CD4-positive, CD25-positive, alpha-beta regulatory T cell (primary cell): ENCODE measurements at places on chromosomes 5 and 9.
A peak's percentile ranks its signal among the peaks of the same experiment; 100 is the strongest.

GRCh38 chr5:143449772-143450171, 46.3 kb upstream of the NR3C1 start:
- DNase-seq, result no peak

- DNase-seq, result no peak
Measured at GRCh38 chr5:36839489-36840476, 36.8 kb upstream of the NIPBL start.

DNA sequence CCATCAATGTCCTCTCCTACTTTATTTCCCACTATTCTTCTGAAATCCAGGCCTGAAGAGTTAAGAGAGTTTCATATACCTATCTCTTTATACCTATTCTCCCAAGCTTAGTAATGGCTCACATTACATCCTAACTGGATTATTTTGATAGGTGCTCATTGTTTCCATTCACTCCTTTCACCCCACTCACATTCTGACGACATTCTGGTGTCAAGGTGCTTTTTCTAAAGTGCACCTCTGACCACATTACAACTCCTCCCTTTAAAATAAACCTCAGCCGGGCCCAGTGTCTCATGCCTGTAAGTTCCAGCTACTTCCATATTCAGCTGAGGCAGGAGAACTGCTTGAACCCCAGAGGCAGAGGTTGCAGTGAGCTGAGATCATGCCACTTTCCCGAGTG, 417.1 kb downstream of the BNC2 start:
- DNase-seq, result no peak

DNA sequence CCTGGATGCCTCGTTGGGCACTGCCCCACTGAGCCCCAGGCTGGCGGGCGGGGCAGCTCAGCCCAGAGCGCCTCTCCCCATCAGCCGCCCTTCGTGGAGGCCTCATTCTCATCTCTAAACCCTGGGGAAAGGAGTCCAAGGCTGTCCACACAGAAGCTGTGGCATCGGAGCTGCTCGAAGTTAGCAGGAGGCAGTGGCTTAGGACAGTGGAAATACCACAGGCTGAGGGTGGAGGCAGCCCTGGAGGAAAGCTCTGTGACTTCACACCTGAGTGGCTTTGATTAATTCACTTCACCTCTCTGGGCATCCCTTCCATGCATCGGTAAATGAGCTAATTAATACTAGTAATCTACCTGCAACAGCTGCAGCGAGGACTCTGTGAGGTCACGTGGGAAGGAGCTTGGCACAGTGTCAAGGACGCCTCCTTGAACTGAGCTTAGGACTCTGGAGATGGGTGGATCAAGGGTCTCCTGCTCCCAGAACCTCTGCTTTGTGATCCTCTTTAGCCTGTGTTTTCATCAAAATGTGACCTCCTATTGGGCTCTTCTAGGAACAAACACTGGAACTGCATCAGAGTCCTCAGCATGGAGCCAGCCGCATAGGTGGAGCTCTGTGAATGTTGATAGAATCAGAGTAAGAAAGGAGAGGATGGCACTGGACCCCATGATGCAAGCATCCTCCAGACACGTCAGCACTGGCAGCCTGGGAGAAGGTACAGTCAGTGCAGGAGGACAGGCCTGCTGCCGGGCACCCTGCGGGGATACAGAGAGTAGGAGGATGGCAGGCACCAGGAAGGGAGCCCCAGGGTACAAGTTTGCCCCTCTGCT, 842 bp upstream of the ANGPTL2 start:
- no peak for DNase-seq

DNA sequence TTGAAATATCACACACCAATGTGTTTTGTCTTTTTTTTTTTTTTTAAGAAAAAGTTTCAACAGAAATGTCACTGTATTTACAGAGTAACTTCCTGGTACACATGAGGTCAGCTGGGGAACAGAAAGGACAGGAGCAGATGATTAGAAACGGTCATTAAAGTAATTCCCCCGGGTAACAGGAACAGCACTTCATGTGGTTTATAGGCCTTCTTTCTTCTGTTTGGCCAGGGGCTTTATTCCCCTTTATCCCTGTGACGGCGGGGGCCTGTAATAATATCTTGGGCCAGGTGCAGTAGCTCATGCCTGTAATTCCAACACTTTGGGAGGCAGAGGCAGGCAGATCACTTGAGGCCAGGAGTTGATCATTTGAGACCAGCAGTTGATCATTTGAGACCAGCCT, 30.5 kb upstream of the MSH3 start:
- no peak for DNase-seq

DNA sequence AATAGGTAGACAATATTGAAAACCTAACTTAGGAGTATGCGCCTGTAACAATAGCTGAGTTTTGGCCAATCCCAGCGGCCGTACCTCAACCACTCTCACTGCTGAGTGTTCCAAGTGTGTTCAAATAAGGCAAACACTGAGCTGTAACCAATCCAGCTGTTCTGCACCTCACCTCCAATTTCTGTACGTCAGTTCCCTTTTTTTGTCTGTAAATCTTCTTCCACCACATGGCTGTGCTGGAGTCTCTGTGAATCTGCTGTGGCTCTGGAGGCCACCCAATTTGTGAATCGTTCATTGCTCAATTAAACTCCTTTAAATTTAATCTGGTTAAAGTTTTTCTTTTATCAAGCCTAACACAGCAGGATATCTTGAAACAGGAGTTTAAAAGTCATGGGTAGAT, 116.3 kb downstream of the SLC28A3 start:
- DNase-seq, result no peak

DNA sequence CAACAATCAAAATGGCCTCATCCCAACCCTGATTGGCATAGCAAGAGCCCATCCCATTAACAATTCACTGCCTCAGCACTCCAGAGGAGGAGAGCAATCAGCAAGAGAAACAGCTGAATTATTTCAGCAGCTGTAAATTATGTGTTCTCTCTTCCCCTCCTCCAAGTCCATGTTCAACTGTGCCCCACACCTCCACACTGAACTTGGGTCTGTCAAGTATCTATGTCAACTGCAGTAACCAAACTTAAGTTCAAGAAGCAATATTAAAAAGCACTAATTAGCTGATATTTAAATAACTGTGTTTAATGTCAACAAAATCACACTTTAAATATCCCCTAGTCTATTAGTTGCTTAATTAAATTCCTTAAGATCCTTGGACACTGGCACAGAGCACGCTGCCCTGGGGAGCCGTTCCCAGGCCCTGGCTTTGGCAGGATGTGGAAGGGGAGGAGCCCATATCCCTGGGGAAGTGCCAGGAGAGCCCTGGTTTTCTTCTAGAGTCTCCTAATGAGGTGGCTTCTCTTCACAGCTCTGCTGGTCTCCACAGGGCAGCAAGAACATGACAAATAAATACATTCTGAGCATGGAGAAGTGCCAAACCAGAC, 50.6 kb downstream of the SIL1 start:
- DNase-seq, result no peak

GRCh38 chr9:28056466-28056865, 483.2 kb upstream of the C9orf72 start:
- DNase-seq, result no peak

GRCh38 chr9:72473474-72474261, 47.7 kb upstream of the TMC1 start:
- DNase-seq, result peak; percentile 48

GRCh38 chr5:109740966-109741365, 51.2 kb downstream of the MAN2A1 start:
- DNase-seq, result no peak

- DNase-seq, result no peak
Measured at GRCh38 chr9:91782708-91783214, 167.3 kb downstream of the ROR2 start.

DNA sequence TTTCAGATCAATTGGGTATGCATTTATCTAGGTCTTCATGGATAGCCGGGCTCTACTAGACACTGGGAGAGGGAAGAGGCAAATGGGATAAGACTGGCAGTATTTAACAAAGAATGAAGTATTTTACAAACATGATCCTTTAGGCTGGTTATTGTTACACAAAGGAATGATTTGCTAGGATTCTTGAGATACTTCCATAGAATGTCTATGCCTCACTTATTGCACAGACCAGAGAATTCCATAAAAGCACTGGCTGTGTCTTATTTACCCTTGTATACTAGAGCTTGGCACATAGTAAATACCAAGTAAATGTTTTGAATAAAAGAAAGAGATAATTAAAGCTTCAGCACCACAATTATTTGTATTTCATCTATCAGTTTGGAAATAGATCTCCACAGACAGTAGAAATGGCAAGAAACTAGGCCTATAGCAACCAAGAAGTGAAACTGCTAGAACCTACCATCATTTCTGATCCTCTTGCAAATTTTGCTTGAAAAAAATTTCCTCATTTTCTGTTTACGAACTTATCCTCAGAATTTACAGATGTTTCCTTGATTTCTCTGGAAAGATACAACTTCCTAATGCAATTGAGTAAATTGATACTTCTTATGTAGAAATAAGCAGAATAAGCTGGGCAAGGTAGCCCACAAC, 3.8 kb downstream of the PDCD1LG2 start:
- DNase-seq, result no peak

DNA sequence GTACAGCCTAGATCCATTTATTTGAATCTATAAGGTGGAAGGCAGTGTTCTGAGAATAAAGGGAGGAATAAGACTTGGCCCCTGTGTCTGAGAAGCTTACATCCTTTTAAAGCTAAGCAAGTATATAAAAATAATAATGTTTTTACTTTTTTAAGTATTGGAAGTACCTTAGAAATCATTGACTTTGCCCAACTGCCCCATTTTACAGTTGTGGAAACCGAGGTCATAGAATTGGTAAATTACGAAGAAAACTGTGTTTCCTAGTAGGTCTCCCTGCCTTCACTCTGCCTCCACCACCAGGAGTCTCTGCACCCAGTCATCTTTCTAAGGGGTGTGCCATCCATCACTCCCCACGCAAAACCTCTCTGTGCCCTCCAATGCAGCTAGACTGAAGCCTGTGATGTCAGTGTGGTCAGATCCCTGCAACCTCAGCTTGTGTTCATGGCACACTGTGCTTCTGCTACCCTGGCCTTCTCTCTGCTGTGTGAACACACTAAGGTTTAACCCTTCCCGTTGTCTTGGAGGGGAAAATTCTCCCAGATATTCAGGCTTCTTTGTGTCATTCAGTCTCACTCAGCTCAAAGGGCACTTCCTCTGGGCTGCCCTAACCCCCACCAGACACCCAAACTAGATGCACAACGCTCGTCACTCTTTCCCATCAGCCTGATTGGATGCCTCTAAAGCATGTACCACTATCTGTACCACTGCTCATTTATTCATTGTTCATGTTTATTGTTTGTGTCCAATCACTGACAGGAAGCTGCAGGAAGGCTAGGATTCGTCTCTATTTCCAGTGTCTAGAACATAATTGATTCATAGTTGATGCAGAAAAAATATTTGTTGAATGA, 18.2 kb downstream of the ADRB2 start:
- no peak for DNase-seq

DNA sequence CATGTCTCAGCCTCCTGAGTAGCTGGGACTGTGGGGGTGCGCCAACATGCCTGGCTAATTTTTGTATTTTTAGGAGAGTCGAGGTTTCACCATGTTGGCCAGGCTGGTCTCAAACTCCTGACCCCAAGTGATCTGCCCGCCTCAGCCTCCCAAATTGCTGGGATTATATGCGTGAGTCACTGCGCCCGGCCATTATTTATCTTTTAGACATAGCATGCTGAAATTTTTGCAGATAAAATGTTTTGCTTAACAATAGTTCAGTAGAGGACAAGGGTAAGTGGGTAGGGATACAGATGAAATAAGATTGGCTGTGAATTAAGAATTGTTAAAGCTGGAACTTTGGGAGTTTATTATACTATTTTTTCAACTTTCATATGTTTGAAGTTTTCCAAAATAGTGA, 150.8 kb upstream of the GRHPR start:
- DNase-seq, result no peak

DNA sequence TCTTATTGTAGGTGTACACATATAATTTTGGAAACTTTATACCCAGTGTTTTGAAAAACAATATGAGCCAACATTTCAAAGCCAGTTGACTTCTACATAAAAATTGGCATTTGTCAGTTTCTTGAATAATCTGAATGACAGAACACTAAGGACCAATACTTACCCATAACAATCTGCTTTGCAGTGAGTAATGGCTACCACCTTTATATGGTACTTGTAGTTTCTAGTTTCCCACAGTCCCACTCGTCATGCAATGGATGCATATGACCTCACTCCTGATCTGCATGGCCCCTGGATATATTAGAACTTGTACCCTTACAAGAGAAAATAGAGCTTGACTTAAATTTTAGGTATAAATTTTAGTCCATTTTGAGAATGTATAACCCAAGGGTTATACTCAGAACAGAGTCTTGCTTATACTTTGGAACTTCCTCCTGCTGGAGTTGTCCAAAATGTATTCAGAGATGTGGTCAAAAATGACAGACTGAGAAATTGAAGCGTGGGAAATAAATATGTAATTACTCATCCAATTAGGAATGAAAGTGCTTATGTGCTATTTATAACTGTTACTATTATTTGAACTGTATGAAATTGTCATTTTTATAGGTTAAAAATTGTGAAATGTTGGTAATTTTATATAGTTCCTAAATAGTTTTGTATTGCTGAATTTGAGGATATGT, 19.5 kb downstream of the XRCC4 start:
- DNase-seq, result no peak

- DNase-seq, result no peak
Measured at GRCh38 chr9:111999319-111999718, 102.7 kb downstream of the UGCG start.

GRCh38 chr5:126971455-126972031, 58.8 kb downstream of the MARCHF3 start:
- no peak for DNase-seq

- DNase-seq, result peak; percentile 12
Measured at GRCh38 chr5:122415030-122415800, 103.2 kb downstream of the SNCAIP start.

DNA sequence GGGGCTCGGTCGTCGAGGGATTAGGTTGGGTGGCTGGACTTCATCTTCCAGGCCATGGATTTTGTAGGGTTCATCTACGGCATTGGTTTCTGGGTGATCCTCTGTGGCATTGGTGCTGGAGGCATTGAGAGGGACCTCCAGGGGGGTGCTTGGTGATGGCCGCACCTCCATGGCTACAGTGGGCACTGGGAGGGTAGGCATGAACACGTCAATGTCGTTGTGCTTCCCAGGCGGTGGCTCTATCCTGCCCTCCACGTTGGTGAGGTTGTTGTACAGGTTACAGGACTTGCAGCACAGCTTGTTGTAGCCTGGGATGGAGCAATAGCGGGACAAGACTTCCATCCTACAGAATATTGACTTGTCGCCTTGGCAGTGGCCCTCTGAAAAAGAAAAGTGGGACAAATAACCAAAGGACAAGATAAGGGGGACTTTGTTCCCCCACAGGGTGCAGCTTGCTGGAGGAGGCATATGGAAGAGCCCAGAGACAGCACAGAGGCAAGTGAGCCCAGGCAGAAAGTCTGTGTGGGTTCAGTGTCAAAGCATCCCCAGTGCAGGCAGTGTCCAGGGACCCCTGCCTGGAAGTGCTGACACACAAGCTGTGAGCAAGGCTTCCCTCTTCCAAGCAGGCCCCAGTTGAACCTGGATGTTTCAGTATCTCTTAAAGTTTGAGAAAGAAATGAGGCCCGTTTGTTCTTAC, 53.9 kb downstream of the ZNF354C start:
- no peak for DNase-seq

GRCh38 chr5:131281133-131281867, 17.4 kb downstream of the CDC42SE2 start:
- peak; percentile 90 for DNase-seq
